Glutamatergic neuron (in vitro differentiated cells): ENCODE measurements at places on chromosomes 2 and 18. TPM values are rescaled to one million over a fixed set of nuclear protein-coding genes. Genes with fewer than 3 reads are reported as not detected.

GRCh38 chr18:13834496-13835015, 10.6 kb downstream of the MC5R start:
- DNase-seq = no peak

DNA sequence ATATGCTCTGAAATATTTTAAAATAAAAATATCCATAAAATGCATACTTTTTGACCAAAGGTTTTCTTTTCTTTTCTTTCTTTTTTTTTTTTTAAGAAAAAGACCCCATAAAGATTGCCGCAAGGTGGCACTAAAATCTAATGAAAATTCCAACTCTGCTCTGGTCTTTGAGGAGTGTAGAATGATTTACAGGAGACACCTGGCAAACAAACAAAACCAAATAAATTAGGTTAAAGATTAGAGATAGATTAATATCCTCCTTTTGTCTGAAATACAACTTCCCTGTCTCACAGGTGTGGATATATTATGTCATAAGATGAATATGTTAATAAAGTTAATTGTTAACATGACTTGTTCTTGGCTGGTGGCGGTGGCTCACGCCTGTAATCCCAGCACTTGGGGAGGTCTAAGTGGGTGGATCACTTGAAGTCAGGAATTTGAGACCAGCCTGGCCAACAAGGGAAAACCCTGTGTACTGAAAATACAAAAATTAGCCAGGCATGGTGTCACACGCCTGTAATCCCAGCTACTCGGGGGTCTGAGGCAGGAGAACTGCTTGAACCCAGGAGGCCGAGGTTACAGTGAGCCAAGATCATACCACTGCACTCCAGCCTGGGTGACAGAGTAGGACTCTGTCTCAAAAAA, 3.5 kb upstream of the RHOB start:
- DNase-seq = no peak

GRCh38 chr18:28068207-28068606, 108.7 kb downstream of the CDH2 start:
- DNase-seq = no peak

SH3BP4 gene
- 59.3 TPM for total RNA-seq

KLF7 gene
- total RNA-seq = 323 TPM
